Activated CD4-positive, CD25-positive, alpha-beta regulatory T cell treated with anti-CD3 and anti-CD28 coated beads, Interleukin-2, amount 50 U/mL, for 24 hours (primary cell): ENCODE measurements at places on chromosomes 3 and 15.

DNA sequence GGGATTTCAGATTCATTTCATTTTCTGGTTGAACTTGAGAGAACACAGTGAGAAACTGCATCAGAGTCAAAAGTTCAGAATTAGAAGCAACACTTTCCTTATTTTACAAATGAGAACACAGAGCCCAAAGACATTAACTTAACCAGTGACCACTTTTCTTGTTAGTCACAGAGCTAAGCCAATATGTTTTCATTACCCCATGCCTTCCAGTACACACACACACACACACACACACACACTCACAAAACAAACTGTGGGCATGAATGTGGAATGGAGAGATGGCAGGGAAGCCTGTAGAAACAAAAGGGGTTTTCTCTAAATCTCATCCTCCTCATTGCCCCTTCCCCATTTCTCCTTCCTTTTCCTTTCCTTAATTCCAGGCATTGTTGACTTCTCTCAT, 267.4 kb upstream of the GADL1 start:
- no peak for ATAC-seq

- ATAC-seq, result no peak
These were observed 139.5 kb downstream of the MAGI1 start for GRCh38 chr3:65899226-65899625.

DNA sequence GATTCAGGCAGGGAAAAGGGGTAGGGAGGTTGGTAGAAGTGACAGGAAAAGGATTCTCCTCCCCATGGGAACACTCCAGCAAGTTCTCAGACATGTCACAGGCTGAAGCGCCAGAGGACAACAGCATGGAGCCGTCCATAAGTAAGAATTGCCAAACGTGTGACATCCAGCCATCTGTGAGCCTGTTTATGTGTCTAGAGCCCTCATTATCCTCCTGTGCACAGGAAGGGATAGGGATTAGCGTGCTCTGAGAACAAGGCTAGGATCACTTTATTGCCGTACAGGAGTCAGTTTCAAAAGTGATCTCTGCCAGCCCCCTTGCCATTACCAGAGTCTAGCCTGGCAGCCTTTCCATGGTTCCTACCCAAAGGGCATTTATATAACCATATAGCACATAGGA, 549.5 kb downstream of the NTRK3 start:
- no peak for ATAC-seq

DNA sequence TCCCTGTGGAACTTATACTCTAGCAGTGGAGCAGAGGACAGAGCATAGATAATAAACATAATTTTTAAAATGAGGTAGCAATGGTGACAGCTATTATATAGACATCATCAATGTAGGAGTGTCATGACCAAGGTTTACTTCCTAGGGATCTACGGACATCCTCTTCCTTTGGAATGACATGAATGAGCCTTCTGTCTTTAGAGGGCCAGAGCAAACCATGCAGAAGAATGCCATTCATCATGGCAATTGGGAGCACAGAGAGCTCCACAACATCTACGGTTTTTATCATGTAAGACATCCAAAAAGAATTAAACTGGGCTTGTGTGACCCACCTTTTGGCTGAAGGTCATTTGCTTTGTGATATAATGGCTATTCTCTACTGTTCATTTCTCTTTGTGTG, 30.1 kb upstream of the CAPN3 start:
- no peak for ATAC-seq

- no peak for ATAC-seq
These were observed 41.9 kb downstream of the CACNA1D start for GRCh38 chr3:53536282-53536681.

DNA sequence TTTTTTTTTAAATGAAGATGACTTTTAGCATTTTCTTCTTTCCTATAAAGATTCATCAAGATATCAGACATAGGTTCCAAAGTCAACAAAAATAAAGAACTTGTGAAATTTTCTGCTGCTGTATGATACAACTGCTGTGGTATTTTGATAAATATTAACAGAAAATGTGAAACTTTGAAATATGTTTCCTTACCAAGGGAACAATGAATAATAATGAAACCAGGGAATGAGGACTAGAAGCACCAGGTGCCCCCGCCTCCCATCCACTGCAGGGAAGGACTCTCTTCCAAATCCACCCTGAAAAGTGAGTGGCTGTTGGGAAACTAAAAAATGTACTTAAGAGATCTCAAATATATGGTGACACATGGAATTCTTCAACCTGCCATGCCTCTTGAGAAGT, 198.4 kb downstream of the FHIT start:
- no peak for ATAC-seq

- ATAC-seq, result no peak
These were observed 57.7 kb downstream of the CNTN4 start for GRCh38 chr3:2156244-2156847.

DNA sequence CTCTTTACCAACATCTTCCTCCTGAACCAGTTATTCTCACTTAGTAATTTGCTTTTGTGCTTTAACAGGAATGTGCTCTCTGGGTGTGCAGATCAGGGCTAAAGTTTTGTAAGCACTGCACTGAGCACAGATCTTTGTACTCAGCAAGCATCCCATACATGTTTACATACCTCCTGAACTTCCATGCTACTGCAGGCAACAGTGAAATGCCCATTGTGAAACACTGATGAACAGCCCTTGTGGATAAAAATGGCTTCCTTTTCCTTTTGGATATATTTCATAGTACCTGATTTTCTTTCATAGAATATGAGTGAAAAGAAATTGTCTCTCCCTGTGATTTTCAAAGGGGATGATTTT, 855.9 kb downstream of the MCTP2 start:
- ATAC-seq, result no peak

- ATAC-seq, result no peak
These were observed 27.6 kb downstream of the FAM3D start for GRCh38 chr3:58639001-58639400.

DNA sequence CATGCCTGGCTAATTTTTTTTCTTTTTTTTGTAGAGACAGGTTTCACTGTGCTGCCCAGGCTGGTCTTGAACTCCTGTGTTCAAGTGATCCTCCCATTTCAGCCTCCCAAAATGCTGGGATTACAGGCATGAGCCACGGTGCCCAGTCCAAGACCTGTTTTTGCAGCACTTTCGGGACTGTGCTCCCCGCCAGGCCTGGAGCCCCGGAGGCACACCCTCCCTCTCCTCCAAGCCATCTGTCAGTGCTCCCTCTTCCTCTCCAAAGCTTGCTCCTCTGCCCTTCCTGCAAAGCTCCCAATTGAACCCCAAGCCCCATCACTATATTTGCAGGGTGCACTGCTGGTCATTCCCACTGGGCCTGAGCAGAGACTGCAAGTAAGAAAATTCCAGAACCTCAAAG, 98.1 kb downstream of the CORO2B start:
- no peak for ATAC-seq

DNA sequence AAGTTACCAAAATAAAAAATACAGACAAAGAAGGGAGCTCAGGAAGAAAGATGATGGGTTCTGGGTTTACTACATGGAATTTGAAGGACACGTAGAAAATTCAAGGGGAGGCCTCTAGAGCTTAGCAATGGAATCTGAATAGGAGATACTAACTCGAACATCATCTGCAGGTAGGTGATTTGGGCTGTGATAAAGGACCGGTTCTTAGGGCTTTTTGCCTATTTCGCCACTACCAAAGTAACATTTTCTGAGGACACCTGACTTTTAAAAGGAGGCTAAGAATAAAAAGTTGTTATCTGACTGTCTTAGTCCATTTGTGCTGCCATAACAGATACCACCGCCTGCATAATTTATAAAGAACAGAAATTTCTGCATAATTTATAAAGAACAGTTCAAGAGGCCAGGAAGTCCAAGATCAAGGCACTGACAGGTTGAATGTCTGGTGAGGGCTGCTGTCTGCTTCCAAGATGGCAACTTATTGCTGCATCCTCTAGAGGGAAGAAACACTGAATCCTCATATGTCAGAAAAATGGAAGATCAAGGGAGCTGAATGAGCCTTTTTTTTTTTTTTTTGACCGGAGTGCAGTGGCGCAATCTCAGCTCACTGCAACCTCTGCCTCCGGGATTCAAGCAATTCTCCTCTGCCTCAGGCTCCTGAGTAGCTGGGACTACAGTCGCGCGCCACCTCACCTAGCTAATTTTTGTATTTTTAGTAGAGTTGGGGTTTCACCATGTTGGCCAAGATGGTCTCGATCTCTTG, 67.9 kb upstream of the UBE2E2 start:
- ATAC-seq, result no peak

- no peak for ATAC-seq
These were observed 14.5 kb upstream of the ABTB1 start for GRCh38 chr3:127658234-127658633.

DNA sequence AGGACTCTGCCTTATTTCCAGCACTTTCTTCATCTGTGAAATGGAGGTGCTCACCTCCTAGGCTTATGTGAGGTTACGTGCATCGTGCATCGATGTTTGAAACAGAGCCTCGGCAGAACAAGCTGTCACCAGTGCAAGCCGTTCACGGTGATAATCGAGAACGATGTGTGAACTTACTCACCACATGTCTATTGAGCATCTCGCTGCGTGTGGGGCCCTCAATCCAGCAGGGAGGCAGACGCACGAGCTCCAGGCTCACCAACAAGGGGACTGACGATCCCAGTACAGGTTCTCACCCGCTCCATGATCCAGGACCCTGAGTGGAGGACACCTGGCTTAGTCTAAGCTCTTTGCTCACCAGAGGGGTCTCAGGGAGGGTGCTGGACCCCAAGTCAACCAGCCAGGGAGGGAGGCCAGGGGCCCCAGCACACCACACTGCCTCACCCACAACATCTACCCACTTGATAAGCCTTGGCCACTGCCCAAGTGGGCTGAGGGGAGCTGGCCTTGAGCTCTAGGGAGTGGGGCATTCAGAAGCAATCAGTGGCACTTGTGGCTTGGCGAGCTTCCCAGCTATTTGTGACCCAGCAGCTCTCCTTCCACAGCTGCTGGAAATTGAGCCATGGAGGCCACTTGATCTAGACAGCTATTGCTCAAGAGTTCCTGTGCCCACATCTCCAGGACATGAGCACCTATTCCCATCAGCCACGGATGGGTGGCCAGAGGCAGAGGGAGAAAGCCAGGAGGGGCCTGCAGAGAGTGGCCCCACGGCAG, 34.4 kb upstream of the SLC6A1 start:
- ATAC-seq, result no peak
